ENCODE measurements at places on chromosomes 16 and 17. TPM values are rescaled to one million over a fixed set of nuclear protein-coding genes. Genes with fewer than 3 reads are reported as not detected.

The SEPTIN12 gene
- not detected for total RNA-seq

The CD7 gene
- total RNA-seq, result not detected

The CCL17 gene
- not detected for total RNA-seq

The KRTAP4-6 gene
- total RNA-seq, result not detected

The HIC1 gene
- 15.5 TPM for total RNA-seq

The CRAMP1 gene
- 9.7 TPM for total RNA-seq

The TOX3 gene
- not detected for total RNA-seq

The ASPHD1 gene
- total RNA-seq, result 3.2 TPM

The ATXN7L3 gene
- 24.5 TPM for total RNA-seq

The ARHGAP23 gene
- 95.6 TPM for total RNA-seq

The SLC13A2 gene
- not detected for total RNA-seq

The PSMC3IP gene
- 1.2 TPM for total RNA-seq

The SULT1A1 gene
- total RNA-seq, result 38.1 TPM

GRCh38 chr16:77531752-77532151, 96.9 kb upstream of the ADAMTS18 start:
- no peak overlapping the region for H3K4me3 ChIP-seq
- no peaks in the 10 kb centered on the region for H3K4me1 ChIP-seq
- DNase-seq, result no peak
- no peaks in the 10 kb centered on the region for H3K36me3 ChIP-seq
- no peaks in the 10 kb centered on the region for H3K27me3 ChIP-seq

GRCh38 chr16:61879306-61879705, 156.9 kb downstream of the CDH8 start:
- H3K36me3 ChIP-seq, result no peaks in the 10 kb centered on the region
- H3K4me3 ChIP-seq, result no peak overlapping the region
- no peak for DNase-seq
- no peaks in the 10 kb centered on the region for H3K4me1 ChIP-seq
- no peak overlapping the region for H3K27ac ChIP-seq

GRCh38 chr16:16141141-16141540, 82.2 kb downstream of the ABCC6 start:
- no peaks in the 10 kb centered on the region for H3K27me3 ChIP-seq
- no peak overlapping the region for H3K27ac ChIP-seq
- no peak overlapping the region for H3K4me3 ChIP-seq
- DNase-seq, result no peak
- H3K36me3 ChIP-seq, result peaks cover 65% of the 10 kb centered on the region

- H3K27ac ChIP-seq, result no peak overlapping the region
- DNase-seq, result no peak
- peaks cover 4% of the 10 kb centered on the region for H3K36me3 ChIP-seq
- no peaks in the 10 kb centered on the region for H3K27me3 ChIP-seq
- H3K4me1 ChIP-seq, result no peaks in the 10 kb centered on the region
Observed at GRCh38 chr17:320809-321385, 31.7 kb downstream of the RPH3AL start.

- no peak for DNase-seq
- no peaks in the 10 kb centered on the region for H3K36me3 ChIP-seq
- no peaks in the 10 kb centered on the region for H3K27me3 ChIP-seq
- H3K27ac ChIP-seq, result peak overlapping the region; percentile 80
- peaks cover 85% of the 10 kb centered on the region for H3K4me1 ChIP-seq
- no peak overlapping the region for H3K4me3 ChIP-seq
Observed at GRCh38 chr17:77449373-77449907, 308.7 kb downstream of the SEC14L1 start.

- H3K4me1 ChIP-seq, result peaks cover 29% of the 10 kb centered on the region
- no peak for DNase-seq
Observed at GRCh38 chr17:73359987-73360410, 48.2 kb upstream of the CDC42EP4 start.

- no peaks in the 10 kb centered on the region for H3K36me3 ChIP-seq
- no peaks in the 10 kb centered on the region for H3K27me3 ChIP-seq
- no peak for DNase-seq
- no peak overlapping the region for H3K27ac ChIP-seq
Observed at GRCh38 chr16:81808933-81809480, 29.9 kb downstream of the PLCG2 start.

DNA sequence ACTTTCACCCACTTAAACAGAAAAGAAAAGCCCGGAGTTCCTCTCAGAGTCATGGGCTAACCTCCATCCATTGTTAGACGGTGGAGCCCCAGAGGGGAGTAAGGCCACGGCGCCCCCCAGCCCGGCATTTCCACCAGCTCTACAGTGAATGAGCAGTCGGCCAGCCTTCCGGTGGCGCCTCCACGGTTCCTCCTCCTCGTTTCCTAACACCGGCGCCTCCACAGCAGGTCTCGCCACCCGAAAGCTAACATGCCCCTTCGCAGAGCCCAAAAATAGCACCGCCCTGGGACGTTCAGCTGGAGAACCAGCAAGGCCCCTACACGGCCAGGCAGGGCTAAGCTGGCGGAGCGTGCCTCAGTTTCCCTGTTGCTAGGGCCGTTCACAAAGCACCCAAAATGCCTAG, 858 bp downstream of the MMD start:
- peak overlapping the region; percentile 98 for H3K4me3 ChIP-seq
- H3K36me3 ChIP-seq, result no peaks in the 10 kb centered on the region
- peak overlapping the region; percentile 92 for H3K27ac ChIP-seq
- peak; percentile 68 for DNase-seq
- H3K4me1 ChIP-seq, result no peaks in the 10 kb centered on the region

GRCh38 chr16:71572497-71573116, 4.3 kb downstream of the TAT start:
- no peak overlapping the region for H3K4me3 ChIP-seq
- H3K27me3 ChIP-seq, result no peaks in the 10 kb centered on the region

DNA sequence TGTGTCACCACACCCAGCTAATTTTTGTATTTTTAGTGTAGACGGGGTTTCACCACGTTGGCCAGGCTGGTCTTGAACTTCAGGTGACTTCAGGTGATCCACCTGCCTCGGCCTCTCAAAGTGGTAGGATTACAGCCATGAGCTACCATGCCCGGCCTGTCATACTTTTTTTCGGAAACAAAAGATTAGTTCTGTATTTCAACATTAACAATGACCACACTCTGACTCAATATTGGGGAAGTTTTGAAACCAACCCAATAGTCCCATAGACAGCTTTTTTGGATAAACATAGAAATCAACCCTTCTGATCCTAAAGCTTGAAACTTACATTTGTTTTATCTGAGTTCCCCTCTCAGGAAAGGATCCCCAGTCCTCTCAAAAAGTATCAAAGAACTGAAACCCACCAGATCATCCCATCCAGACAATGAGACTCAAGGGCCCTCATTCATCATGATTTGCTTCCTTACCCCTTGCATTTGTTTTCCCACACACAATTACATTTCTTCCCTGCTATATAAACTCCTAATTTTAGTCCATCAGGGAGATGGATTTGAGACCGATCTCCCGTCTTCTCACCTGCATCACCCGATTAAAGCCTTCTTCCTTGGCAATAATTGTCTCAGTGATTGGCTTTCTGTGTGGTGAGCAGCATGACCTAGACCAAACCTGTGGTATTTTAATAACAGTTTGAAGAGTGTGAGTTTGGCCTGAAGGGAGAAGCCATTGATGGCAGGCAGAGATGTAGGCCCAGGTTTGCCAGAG, 7.2 kb upstream of the AGRP start:
- no peak for DNase-seq
- no peak overlapping the region for H3K4me3 ChIP-seq
- H3K27me3 ChIP-seq, result no peaks in the 10 kb centered on the region
- peak overlapping the region; percentile 16 for H3K27ac ChIP-seq
- H3K4me1 ChIP-seq, result peaks cover 25% of the 10 kb centered on the region

DNA sequence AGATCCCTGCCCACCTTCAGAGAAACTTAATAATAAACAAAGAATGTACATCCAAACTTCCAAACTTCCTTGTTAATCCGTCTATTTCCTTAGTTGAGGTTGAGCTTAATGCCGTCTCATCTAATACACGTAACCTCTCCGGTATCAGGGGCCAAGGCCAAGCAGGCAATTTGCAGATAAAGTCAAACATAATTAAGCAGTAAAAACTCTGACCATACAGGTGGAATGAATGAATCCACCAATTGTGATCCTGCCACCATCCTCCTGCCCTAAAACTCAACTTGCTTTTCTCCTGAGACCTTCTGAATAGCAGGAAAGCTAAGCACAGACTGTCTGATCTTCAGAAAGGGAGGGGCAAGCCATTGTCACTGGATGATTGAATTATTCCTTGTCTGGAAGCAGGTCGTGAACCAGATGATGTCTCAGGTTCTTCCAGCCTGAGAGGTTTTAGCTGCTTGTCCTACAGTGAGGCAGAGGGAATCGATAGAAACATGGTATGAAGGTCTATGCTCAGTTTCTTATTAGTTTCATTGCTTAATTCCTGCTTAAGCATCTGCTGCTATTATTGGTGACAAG, 1111.8 kb upstream of the EEF2KMT start:
- H3K36me3 ChIP-seq, result no peaks in the 10 kb centered on the region
- no peak overlapping the region for H3K27ac ChIP-seq
- DNase-seq, result no peak
- H3K27me3 ChIP-seq, result no peaks in the 10 kb centered on the region

GRCh38 chr17:75921596-75921995, 16.9 kb upstream of the MRPL38 start:
- H3K27ac ChIP-seq, result no peak overlapping the region
- no peak for DNase-seq
- no peak overlapping the region for H3K4me3 ChIP-seq
- H3K4me1 ChIP-seq, result peaks cover 14% of the 10 kb centered on the region

GRCh38 chr17:45976755-45977505, 22.1 kb upstream of the STH start:
- no peaks in the 10 kb centered on the region for H3K36me3 ChIP-seq
- no peak for DNase-seq
- H3K4me1 ChIP-seq, result peaks cover 8% of the 10 kb centered on the region
- H3K27me3 ChIP-seq, result no peaks in the 10 kb centered on the region
- no peak overlapping the region for H3K4me3 ChIP-seq

DNA sequence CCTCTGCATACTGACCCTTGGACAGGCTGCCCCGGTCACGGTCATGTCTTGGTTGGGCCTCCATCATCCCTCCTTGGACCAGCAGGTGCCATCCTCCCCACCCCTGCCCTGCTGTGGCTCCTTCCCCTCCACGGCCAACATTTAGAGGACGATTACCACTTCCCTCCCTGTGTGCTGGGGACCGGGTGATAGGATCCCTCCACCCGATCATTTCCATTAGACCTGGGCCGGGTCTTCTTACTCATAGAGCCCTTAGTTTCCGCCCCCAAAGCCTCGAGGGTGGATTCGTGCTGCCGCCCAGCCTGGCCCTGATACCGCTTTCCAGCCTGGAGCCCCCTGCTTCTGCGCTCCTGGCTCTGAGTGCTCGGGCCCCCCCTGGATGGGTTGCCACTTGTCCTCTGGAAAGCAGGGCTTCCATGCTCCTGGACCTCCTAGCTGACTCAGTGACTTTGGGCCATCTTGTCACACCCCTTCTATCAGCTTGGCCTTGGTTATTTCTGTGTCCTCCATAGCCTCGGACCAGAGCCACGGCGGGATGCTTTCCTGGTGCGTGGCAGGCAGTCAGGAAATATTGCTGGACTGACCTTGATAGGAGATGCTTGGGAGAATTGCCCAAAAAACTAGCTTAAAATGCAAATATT, 171.4 kb downstream of the SEC14L1 start:
- H3K4me3 ChIP-seq, result no peak overlapping the region
- DNase-seq, result no peak
- H3K27me3 ChIP-seq, result no peaks in the 10 kb centered on the region
- H3K36me3 ChIP-seq, result no peaks in the 10 kb centered on the region
- H3K4me1 ChIP-seq, result no peaks in the 10 kb centered on the region

- no peak for DNase-seq
- peaks cover 55% of the 10 kb centered on the region for H3K36me3 ChIP-seq
- no peak overlapping the region for H3K4me3 ChIP-seq
- no peaks in the 10 kb centered on the region for H3K27me3 ChIP-seq
Observed at GRCh38 chr16:1538804-1539520, 5.5 kb downstream of the TMEM204 start.

DNA sequence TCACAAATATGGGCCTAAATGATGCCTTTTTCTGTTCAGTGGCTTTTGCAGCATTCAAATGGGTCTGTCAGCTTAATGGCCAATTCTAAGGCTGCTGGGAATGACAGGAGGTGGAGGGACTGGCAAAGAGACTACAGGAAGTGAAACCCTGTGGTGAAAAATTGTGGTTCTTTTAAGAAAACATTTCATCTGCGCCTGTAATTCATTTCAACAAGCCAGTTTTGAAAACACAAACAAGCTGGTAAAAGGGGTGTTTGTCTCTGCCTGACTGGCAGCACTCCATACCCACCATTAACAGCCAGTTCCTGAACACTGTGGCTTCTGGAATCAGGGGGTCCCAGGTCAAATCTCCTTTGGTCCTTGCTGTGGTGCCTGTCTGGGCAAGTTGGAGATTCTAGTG, 3.6 kb upstream of the KDM8 start:
- H3K4me3 ChIP-seq, result no peak overlapping the region
- H3K36me3 ChIP-seq, result no peaks in the 10 kb centered on the region
- DNase-seq, result no peak
- H3K4me1 ChIP-seq, result no peaks in the 10 kb centered on the region
- no peaks in the 10 kb centered on the region for H3K27me3 ChIP-seq

DNA sequence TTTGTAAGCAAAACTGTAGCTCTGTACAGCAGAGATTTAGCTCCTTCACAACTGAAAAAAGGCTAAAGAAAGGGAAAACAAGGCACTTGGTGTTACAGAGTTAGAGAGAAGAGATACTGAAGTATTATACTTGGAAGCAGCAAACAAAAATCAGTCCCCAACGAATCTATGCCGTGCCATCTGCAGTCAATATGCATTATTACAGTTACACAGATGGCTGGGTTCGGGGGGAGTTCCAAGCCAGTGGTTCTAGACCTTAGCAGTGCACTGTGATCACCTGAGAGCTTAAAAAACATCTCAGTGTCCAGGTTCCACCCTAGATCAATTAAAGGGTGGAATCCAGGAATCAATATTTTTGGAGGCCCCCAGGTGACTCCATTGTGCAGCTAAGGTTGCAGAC, 489.9 kb downstream of the SHISA9 start:
- H3K27me3 ChIP-seq, result no peaks in the 10 kb centered on the region
- H3K27ac ChIP-seq, result no peak overlapping the region
- no peaks in the 10 kb centered on the region for H3K4me1 ChIP-seq
- no peak for DNase-seq
- no peaks in the 10 kb centered on the region for H3K36me3 ChIP-seq
- H3K4me3 ChIP-seq, result no peak overlapping the region

- no peak overlapping the region for H3K4me3 ChIP-seq
- peaks cover 9% of the 10 kb centered on the region for H3K27me3 ChIP-seq
- no peak for DNase-seq
- H3K36me3 ChIP-seq, result no peaks in the 10 kb centered on the region
- no peaks in the 10 kb centered on the region for H3K4me1 ChIP-seq
Observed at GRCh38 chr16:1261131-1261892, 5.4 kb downstream of the TPSD1 start.

- H3K4me1 ChIP-seq, result peaks cover 27% of the 10 kb centered on the region
- H3K36me3 ChIP-seq, result no peaks in the 10 kb centered on the region
- H3K27me3 ChIP-seq, result no peaks in the 10 kb centered on the region
- peak overlapping the region; percentile 63 for H3K4me3 ChIP-seq
- peak overlapping the region; percentile 84 for H3K27ac ChIP-seq
Observed at GRCh38 chr17:42555122-42555622, 2.4 kb downstream of the HSD17B1 start.

Data from right atrium auricular region (tissue), 2 donors.